Dermis lymphatic vessel endothelial cell (primary cell): ENCODE measurements at places on chromosomes 5 and 9. TPM values are rescaled to one million over a fixed set of nuclear protein-coding genes. Genes with fewer than 3 reads are reported as not detected.

PCDHGC5 gene
- 0.33 and 0.52 TPM in 2 replicates for total RNA-seq

ELAVL2 gene
- total RNA-seq, result 0.22 and 0.26 TPM in 2 replicates

GFI1B gene
- total RNA-seq, result under 0.01 TPM in 1 of 2 replicates, not detected in the other

PARP8 gene
- 0.65 and 0.77 TPM in 2 replicates for total RNA-seq

ZBTB5 gene
- total RNA-seq, result 12.0 and 13.5 TPM in 2 replicates

KCNV2 gene
- not detected in 2 replicates for total RNA-seq

IER5L gene
- total RNA-seq, result 16.4 and 20.4 TPM in 2 replicates

IFNA2 gene
- not detected in 2 replicates for total RNA-seq

SSBP2 gene
- 17.8 and 25.8 TPM in 2 replicates for total RNA-seq

RAB3C gene
- 0.09 TPM in 1 of 2 replicates, not detected in the other for total RNA-seq

SYNPO gene
- total RNA-seq, result 4.4 and 7.7 TPM in 2 replicates

LECT2 gene
- not detected in 2 replicates for total RNA-seq

ARHGEF28 gene
- 36.6 and 52.0 TPM in 2 replicates for total RNA-seq

FBP2 gene
- not detected in 2 replicates for total RNA-seq

ADAMTSL1 gene
- 3.9 and 8.7 TPM in 2 replicates for total RNA-seq

ALG2 gene
- 46.5 and 46.6 TPM in 2 replicates for total RNA-seq

URM1 gene
- 51.5 and 52.5 TPM in 2 replicates for total RNA-seq

CORO2A gene
- 0.26 and 0.76 TPM in 2 replicates for total RNA-seq

CCL19 gene
- total RNA-seq, result not detected in 2 replicates

IL7R gene
- 0.26 and 0.65 TPM in 2 replicates for total RNA-seq

FAM151B gene
- total RNA-seq, result 2.2 and 2.6 TPM in 2 replicates

PTGR1 gene
- total RNA-seq, result 4.5 and 8.5 TPM in 2 replicates
